Stimulated activated CD4-positive, alpha-beta T cell treated with anti-CD3 and anti-CD28 coated beads, Interleukin-2, amount 100 ng/mL, for 4 hours (primary cell): ENCODE measurements at places on chromosomes 3 and 15.

DNA sequence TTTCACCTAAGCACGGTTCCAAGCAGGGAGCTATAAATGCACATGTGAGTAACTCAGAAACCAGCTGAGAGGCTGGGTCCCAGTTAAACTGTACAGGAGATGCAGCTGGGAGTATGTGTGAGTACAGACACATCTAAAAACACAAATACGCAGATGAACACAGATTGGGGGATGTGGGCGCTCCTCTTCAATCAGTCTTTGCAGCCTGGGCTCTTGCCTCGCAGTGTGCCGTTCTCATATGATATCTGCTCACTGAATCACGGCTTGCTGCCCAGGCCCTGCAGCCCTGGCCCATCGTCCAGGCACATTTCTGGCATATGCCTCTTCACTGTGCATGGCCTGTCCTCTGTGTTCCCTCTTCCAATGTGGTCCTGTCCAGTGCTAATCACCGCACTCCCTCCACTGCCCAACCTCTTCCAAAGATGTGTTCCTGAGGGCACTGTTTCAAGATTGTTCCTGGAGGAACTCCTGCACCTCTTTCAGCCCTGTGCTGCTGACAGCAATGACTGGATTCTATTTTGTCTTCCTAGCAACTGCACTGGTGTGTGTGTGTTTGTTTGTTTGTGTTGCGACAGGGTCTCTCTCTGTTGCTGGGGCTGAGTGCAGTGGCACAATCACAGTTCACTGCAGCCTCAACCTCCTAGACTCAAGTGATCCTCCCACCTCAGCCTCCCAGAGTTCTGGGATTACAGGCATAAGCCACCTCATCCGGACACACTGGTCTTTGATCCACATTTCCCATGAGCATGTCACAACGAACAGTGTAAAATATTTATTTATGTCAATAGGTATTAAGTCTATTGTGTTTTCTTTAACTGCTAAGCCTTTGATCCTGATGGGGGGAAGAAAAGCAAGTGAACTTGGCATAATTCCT lies 17.0 kb downstream of the CA12 start:
- DNase-seq: no peak

- no peak for DNase-seq
Observed at GRCh38 chr15:25410649-25411048, 28.2 kb downstream of the UBE3A start.

DNA sequence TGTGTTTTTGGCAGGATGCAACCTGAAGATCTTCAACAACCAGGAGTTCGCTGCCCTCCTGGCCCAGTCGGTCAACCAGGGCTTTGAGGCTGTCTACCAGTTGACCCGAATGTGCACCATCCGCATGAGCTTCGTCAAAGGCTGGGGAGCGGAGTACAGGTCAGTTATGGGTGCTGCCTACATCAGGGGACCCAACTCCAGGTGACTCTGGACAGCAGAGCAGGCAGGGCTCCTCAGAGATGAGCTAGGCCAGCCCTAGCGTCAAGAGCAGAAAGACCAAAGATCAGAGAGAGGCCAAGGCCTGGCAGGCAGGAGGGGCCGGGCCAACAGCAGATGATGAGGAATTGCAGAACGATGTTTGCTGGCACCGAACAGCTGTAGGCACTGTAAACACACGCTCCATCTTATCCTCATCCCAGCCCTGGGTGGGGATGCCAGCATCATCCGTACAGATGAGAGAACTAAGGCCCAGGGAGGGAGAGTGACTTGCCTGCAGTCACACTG lies 67.1 kb downstream of the AAGAB start:
- no peak for DNase-seq

DNA sequence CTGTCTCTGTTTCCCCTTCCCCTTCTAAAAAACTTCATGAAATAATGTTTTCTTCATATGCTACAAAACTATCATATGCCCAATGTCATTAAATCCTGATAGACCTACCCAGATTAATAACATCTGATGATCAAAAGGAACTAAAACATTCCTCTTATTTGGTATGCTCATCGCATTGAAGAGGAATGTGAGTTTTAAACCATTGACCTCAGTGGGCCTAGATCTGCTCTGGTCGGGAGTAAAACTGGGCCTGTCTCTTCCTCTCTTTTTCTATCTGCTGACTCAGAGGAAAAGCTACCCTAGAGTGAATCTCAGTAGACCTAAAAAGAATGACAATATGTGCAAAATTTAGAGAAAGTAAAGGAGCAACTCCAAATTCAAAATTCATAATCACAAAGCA lies 275.8 kb downstream of the SATB1 start:
- no peak for DNase-seq

DNA sequence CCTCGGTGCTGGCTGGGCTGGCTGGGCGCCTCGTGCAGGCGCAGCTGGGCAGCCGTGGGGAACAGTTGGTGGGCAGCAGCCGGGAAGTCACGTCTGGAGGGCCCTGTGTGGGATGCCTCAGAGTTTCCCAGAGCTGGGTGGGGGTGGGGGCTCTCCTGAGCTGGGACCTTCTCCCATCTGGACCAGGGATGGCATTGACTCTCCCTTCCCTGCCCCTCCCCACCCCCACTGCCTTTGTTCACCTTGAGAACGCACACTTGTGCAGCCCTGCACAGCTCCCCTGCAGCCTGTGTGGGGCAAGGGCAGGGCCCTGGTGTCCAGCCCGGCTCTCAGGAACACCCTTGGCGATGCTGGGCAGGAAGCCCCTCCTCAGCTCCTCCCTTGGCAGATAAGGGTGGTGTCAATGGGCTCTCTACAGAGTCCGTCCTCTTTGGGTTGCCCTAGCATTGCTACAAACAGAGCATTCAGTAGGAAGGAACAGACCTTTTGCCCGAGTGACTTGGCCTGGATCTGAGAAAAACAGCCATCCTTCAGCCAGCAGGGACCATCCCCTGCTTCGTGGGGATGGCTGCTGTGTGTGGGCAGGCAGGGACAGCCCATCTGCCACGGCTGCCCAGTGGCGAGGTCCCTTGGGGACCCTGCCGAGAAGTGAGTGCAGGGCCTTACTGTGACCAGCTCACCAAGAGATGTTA lies 25.5 kb upstream of the KLF13 start:
- DNase-seq: no peak

DNA sequence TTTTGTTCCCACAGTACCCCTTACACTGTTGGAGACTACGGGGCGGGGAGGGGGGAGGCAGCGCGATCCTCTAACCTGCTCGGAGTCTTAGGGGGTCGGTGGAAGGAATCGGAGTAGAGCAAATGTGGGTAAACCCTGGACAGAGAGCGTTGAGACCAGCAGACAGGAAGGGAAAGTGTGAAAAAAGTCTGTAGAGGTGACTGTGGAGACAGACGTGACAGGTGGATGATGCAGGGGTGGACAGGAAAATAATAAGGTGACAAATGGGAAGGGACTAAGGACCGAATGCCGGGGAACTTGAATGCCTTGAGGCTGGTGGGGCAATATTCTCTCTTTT lies 424 bp downstream of the EAF2 start:
- no peak for DNase-seq

GRCh38 chr15:40918799-40919392 lies 10.2 kb upstream of the DLL4 start:
- DNase-seq: no peak

DNA sequence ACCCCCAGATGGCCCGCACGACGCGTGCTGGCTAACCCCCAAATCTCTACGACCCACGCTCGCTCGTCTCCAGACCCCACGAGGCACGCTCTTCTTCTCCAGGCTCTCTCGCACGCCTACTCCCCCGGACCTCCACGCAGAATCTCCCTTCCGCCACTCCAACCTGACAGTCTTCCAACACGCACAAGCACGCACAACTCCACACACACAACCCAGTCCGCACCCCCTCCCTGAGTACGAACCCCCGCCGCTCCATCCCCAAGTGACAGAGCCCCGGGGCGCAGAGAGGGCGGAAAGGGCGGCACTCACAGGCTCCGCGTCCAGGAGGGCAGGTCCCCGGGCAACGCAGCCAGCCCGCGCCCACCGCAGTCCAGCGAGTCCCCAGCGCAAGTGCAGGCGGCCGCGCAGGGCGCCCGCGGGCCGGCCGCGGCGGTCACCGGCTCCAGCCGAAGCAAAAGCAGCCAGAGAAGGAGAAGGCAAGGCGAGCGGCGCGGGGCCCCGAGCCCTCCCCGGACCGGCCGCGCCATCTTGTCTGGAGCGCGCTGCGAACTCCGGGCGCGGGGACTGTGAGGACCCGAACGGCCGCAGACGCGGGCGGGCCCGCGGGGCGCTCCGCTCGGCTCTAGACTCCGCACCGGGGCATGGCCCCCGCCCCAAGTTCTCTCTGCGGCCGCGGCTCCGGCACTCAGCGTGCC lies 794 bp downstream of the LRIG1 start:
- DNase-seq: peak; percentile 39

DNA sequence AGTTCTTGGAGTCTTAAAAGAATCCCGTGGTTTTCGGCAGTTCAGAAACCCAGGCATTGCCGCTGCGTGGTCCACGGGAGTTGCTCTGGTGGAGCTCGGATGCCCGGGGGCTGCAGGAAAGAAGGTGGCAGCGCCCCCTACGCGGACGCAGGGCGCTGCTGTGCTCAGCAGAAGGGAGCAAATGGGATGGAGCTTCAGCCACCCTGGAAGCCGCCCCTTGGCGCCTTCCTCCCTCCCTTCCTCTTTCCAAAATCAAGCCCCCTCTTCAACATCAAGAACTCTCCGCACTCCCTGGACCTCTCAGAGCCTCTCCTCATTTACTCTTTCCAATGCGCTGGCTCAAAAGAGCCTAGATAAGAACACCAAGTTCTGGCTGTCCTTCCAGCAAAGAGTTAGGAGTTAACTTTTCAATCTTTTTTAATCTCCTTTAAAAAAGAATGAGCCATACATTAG lies 880 bp upstream of the CHRNA7 start:
- DNase-seq: no peak

- DNase-seq: no peak
Observed at GRCh38 chr15:44735482-44736180, 697 bp upstream of the TRIM69 start.

DNA sequence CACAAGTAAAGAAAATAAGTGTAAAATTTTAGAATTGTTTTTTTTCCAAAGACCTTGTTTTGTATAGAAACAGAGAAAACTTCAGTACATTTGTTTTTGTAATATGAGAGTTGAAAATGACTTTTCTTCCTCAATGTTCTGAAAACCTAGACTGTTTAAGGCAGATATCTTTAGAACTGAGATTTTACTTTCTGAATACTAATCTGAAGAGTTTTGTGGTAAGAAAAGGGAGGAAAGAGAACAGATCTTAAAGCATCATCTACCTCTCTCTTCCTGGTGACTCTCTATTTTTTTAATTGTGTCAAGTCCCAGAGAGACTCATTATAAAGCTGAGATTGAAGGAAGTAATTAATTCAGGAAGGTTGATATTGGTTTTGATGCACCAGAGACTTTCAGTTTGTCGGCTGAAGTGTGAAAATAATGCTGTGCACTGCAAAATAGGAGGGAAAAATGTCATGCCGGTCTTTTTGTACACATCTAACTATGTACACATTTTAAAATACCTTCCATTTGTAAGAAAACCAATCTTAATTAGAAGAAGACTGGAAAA lies 142.1 kb upstream of the NAALADL2 start:
- no peak for DNase-seq

DNA sequence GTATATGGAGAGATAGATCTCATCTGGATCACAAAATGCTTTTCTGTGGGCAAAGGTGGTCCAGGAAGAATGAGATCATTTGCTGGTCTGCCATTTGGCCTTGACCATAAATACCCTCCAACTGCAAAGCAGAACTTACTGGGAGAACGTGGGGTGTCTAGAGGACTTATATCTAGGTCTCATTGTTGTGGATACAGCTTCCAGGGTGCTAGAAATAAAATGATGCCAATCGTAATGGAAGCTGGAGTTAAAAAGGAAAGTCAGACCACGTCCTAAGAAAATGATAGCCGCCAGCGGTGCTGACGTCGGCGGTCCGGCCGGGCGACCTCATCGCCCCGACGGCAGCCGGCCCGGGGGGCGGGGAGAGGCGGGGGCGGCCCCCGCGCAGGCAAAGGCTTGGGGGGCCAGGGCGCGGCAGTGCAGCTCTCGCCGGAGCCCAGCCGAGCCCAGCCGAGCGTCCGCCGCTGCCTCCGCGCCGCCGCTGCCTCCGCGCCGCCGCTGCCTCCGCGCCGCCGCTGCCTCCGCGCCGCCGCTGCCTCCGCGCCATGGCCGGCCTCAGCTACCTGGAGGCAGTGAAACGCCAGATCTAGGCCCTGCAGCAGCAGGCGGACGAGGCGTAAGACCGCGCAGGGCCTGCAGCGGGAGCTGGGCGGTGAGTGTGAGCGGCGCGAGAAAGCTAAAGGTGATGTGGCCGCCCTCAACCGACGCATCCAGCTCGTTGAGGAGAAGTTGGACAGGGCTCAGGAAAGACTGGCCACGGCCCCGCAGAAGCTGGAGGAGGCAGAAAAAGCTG lies 89.5 kb downstream of the EOMES start:
- DNase-seq: peak; percentile 5

DNA sequence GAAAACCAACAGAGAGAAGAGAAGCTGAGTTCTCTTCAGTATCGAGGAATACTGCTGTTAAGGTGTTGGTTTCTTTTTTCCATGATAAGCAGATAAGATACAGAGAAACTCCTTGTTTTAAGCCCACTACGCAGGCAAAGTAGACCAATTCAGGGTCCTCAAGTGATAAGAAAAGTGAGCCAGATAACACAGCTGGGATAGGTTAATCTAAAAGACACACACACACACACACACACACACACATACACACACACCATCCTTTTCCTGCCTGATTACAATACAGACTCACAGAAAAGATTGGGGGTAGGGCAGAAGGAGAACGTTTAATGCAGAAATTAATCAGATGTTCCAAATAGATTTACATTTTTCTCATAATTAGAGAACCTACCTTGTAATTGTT lies 6.5 kb upstream of the PHLDB2 start:
- DNase-seq: no peak

DNA sequence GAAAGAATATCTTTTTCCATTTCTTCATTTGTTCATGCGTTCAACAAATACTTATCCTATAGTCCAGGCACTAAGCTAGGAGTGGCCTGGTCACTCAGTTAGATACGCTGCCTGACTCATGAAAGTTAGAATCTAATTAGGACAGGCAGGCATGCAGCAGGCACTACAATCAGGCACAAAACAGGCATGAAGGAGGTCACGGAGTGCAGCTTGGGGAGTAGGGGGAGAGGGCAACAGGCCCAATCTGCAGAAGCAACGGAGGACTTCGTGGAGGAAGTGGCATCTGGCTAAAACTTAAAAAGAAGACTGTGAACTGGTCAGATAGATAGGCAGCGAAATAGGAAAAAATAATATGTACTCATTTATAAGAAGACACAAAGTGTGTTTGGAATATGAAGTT lies 420.9 kb downstream of the MAGI1 start:
- DNase-seq: no peak

GRCh38 chr3:100374521-100374920 lies 26.4 kb downstream of the TOMM70 start:
- DNase-seq: no peak

- DNase-seq: peak; percentile 42
Observed at GRCh38 chr3:192892981-192893700, 24.5 kb downstream of the MB21D2 start.
